ENCODE measurements at places on chromosomes 7 and 10. TPM values are rescaled to one million over a fixed set of nuclear protein-coding genes. Genes with fewer than 3 reads are reported as not detected.

GRCh38 chr7:30865821-30866220, 45.8 kb upstream of the AQP1 start:
- DNase-seq, result no peak

DNA sequence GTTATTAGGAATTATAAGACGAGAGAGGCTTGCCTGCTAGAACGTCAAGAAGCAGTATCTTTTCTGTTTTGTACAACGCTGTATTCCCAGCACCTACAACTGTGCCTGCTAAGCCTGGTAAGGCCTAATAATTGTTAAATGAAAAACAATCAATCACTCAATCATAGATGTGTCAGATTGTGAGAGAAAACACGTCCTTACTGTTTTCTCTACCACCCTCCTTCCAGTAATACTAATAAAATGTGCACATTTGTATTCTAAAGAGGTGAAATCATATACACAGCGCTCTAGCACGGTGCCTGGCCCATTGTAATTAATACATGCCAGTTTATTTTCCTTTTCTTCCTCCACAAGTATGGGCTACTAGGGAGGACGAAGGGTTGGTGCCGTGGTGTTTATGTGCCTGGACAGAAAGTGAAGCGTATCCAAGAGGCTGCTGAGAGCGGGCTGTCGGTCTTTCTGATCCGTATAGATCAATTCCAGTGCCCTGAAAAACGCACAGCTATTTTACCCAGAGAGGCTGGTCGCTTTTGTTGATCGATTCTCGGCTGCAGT, 1.5 kb upstream of the AUTS2 start:
- DNase-seq, result no peak

The C10orf71 gene
- total RNA-seq, result not detected

- no peak for DNase-seq
These were observed 220.8 kb downstream of the ARHGAP21 start for GRCh38 chr10:24502801-24503460.

DNA sequence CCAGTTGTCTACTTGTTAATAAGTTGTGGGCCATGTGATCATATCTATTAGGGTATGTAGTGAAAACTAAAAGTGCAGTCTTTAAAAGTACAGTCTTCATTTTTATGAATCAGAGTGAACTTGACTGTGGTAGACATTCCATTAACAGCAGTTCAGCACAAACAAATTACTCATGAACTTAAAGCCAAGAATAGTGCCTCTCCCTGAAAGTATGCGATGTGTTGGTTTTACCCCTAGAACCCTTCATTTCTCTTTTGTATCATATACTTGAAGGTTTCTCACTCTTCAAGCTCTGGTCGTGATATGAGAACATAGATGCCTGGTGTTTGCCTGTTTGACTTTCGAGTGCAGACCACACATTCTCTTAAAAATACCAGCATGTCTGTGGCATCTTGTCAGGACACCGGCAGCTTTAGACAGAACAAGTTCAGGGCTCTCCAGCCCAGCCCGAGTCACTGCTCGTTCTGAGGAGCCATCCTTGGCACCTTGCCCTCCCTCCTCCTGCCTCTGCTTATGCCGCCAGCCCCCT, 159.3 kb downstream of the LCOR start:
- no peak for DNase-seq

Data from stomach (tissue), 19 donors.